Bronchial epithelial cell (primary cell): ENCODE measurements at places on chromosomes 13 and 19. TPM values are rescaled to one million over a fixed set of nuclear protein-coding genes. Genes with fewer than 3 reads are reported as not detected.

- no peak for DNase-seq
These were observed 21.6 kb upstream of the SPACA7 start for GRCh38 chr13:112354330-112355273.

GRCh38 chr19:51293571-51294210 lies 17.8 kb upstream of the IGLON5 start:
- DNase-seq, result no peak

GRCh38 chr19:42197375-42197817 lies 20.1 kb downstream of the DEDD2 start:
- DNase-seq, result no peak

DNA sequence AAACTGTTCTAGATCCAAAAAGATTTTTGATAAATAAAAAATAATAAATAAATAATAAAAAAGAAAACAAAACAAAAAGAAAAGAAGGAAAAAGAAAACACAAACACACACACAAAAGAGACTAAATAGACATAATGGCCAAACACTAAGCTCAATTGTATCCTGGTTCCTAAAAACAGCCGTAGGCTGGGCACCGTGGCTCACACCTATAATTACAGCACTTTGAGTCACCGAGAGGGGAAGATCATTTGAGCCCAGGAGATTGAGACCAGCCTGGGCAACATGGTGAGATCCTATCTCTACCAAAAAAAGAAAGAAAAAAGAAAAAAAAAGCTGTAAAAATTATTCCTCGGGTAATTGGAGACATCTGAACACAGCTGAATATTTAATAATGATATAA lies 8.9 kb downstream of the ETHE1 start:
- peak; percentile 55 for DNase-seq

- no peak for DNase-seq
These were observed 10.6 kb downstream of the ATP11A start for GRCh38 chr13:112700291-112701060.

DNA sequence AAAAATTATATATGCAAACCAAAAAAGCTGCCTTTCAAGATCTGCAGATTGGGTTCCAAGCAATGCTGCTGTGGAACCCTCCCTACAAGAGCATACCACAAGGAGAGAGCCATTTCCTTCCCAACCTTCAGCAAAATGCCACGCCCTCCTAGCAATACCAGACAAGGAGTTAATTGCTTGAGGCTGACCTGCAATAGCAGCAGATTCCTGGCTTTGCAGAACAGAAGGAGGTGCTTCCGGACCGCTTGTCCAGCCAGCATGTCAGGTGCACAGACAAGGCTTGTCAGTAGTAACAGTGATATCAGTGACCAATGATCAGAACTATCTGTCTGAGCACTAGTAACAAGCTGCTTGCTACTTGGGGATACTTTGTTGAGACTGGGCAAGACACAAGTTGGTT lies 301.6 kb downstream of the FGF14 start:
- DNase-seq, result no peak

GRCh38 chr19:38386971-38387549 lies 774 bp downstream of the GGN start:
- DNase-seq, result no peak

GRCh38 chr13:40631605-40632004 lies 34.8 kb downstream of the FOXO1 start:
- no peak for DNase-seq

DNA sequence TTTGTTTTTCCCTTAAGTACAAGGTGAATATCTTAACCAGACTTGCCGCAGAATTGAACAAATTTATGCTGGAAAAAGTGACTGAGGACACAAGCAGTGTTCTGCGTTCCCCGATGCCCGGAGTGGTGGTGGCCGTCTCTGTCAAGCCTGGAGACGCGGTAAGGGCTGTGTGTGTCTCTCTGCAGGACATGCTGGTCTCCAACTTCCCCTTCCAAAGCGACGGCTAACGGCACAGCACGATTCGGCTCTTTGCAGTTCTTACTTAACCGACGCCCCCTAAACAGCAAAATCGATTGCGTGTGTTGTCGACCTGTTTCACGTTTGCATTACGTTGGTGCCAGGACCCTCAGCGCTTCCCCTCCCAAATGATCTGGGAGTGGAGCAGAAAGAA lies 73.2 kb downstream of the GGACT start:
- no peak for DNase-seq

DNA sequence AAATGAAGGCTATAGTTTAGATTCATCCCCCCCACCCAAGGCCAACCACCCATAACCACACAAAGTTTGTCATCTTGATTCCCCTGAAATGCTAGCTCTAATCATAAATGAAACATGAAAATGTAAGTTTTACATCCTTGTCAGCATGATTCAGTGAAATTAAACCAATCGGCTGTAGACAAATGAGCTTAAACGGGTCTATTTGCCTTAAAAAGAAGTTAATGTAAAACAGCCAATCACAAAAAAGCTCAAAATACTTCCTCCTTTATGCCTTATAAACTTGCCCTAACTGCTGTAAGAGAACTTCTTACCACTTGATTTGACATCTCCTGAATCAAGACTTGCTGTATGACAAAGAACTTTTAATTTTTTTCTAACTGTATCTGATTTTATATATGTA lies 34.5 kb upstream of the MRI1 start:
- no peak for DNase-seq

GRCh38 chr13:112733112-112733511 lies 43.3 kb downstream of the ATP11A start:
- DNase-seq, result no peak

DNA sequence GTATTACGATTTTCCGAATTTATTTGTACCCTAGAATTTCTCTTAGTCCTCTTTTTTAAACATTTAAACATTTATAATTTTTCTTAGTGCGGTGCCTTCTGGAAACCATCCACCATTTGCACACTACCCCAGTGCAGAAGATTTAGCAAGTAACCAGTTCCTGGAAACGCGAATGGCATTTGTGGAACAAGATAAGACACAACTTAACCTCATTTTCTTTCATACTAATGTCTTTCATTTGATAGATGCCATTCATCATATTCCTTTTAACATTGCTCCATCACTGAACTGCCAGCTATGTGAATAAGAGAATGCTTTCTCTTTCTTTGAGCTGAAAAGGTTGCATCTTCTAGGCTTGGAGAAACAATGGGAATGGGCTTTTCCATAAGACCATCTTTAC lies 6.8 kb downstream of the FRY start:
- DNase-seq, result no peak

DNA sequence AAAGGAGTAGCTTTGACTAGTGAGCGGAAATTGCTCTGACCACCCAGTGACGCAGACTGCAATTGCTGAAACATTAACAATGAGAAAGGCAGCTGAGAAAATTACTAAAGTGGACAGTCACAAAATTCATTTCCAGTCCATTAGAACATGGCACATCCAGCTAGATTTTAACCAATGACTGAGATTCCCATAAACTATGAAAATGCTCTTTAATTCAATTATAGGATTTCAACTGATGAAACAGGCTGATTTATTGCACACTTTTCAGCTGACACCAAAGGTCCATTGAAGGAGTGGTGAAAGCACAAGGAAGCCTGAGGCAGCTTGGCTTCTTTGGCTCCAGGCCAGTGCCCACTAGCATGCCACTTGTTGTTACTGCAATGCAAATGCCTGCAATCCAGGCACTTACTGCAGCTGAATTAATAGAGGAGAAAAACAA lies 933.4 kb downstream of the SLITRK6 start:
- peak; percentile 13 for DNase-seq

GRCh38 chr19:35509018-35509652 lies 4.3 kb downstream of the DMKN start:
- peak; percentile 79 for DNase-seq

- DNase-seq, result peak; percentile 47
These were observed 1.1 kb upstream of the SWSAP1 start for GRCh38 chr19:11373166-11373884.

DNA sequence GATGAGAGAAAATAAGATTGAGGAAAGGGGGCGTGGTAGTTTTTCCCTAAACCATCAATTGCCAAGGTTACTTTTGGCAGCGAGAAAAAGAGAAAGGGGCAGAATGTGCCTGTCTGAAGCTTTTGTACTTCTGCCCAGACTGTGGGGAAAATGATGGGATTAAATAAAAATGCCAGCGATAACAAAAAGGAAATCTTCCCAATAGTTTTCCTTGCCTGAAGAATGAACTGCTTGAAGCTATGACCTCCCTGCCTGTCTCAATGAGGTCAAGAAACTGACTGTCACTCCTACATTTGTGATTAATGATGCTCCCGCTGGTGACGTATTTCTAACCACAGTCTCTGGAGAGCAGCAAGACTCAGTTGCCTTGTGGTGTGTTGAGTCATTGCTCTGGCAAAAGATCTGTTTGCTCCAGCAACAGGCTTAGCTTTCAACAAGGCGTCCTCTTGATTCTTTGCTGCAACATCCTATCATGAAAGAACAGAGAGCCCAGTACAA lies 1051.5 kb downstream of the DIAPH3 start:
- DNase-seq, result peak; percentile 12

DNA sequence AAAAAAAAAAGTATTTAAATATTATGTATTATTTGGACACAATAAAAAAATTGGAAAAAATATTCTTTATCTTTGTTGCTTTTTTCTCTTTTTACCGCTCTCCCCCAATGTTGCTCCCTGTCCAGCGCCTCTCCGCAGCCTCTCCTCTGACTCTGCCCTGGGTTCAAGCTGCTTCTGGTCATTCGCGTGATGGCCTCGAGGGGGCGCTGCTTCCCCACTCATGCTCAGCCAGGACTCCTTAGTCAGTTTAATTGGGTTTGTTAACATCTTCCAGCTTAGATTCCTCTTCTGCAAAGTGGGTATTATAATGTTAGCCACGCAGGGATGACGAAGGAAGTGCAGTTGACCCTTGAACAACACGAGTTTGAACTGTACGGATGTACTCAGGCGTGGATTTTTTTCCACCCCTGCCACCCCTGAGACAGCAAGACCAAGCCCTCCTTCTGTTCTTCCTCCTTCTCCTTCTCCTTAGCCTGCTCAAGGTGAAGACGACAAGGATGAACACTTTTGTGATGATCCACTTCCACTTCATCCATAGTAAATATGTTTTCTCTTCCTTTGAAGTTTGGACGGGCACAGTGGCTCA lies 4.9 kb upstream of the NWD1 start:
- DNase-seq, result peak; percentile 40

GRCh38 chr13:112966776-112967175 lies 2.2 kb upstream of the MCF2L start:
- DNase-seq, result no peak

- DNase-seq, result peak; percentile 50
These were observed 14.5 kb upstream of the TSPAN16 start for GRCh38 chr19:11281356-11282049.

- no peak for DNase-seq
These were observed 1.7 kb upstream of the PPP5C start for GRCh38 chr19:46345157-46345556.

GRCh38 chr13:67518785-67519184 lies 288.6 kb upstream of the PCDH9 start:
- DNase-seq, result no peak

DNA sequence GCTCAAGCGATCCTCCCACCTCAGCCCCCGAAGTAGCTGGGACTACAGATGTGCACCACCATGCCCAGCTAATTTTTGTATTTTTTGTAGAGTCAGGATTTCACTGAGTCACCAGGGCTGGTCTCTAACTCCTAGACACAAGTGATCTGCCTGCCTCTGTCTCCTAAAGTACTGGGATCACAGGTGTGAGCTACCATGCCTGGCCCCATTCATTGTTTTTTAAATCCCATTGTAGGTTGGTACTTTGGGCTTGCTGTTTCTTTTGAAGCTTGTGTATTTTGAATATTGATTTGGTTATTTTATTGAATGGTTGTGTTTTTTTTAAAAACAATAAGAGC lies 26.7 kb downstream of the ZMYM2 start:
- no peak for DNase-seq

DNA sequence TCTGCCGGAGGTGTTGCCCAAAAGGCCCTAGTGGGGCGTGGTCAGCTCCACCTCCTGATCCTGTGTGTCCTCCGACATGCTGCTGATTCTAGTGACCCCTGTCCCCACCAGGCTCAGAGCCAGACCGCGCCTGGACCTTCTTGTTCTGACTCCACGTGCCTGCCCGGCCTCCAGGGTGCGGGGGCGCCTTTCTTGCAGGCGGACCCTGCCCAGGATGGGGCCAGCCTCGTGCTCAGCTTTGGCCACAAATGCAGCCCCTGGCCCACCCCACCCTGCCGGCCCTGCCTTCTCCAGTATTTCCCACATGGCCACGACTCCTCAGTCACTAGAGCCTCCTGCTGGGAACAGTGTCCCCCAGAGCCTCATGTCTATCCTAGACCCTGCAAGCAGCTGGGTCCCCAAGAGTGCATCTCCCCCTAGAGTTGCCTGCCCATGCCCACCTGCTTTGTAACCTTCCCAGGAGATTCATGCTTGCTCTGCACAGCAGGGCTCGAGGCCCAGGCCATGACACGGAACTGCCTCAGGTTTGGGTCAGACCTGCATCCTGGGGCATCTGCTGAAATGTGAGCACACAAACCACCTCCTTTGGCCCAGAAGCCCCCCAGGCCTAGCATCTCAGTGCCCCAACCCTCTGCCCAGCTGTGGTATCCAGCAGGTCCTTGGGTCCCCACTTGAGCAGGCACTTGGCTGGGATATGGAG lies 27.0 kb downstream of the TMEM161A start:
- DNase-seq, result no peak

The ICAM3 gene
- 5.0 and 5.5 TPM in 2 replicates for total RNA-seq

The SBSN gene
- total RNA-seq, result 9.5 and 107 TPM in 2 replicates

The KANK3 gene
- total RNA-seq, result 0.64 and 2.4 TPM in 2 replicates

The PRRG2 gene
- 4.5 and 6.3 TPM in 2 replicates for total RNA-seq

The CYSLTR2 gene
- not detected in 2 replicates for total RNA-seq

The CCDC159 gene
- total RNA-seq, result 7.9 and 11.1 TPM in 2 replicates

The CEACAM7 gene
- 0.79 and 7.3 TPM in 2 replicates for total RNA-seq

The PCP2 gene
- total RNA-seq, result not detected in 2 replicates
